ENCODE measurements at places on chromosomes 13 and 19. TPM values are rescaled to one million over a fixed set of nuclear protein-coding genes. Genes with fewer than 3 reads are reported as not detected.

BRME1 gene
- total RNA-seq, result 0.28 TPM

ZNF90 gene
- total RNA-seq, result 0.36 TPM

MYBPC2 gene
- not detected for total RNA-seq

CYP2A6 gene
- total RNA-seq, result not detected

ZNF560 gene
- 0.90 TPM for total RNA-seq

ZIM2 gene
- total RNA-seq, result not detected

TNFRSF19 gene
- 18.6 TPM for total RNA-seq

CYP4F8 gene
- total RNA-seq, result not detected

EID2 gene
- total RNA-seq, result 6.9 TPM

ZNF45 gene
- total RNA-seq, result 15.0 TPM

ICAM4 gene
- total RNA-seq, result 2.3 TPM

MYADM gene
- total RNA-seq, result 5.3 TPM

AMH gene
- not detected for total RNA-seq

CACNA1A gene
- total RNA-seq, result 5.3 TPM

KCNN4 gene
- total RNA-seq, result 0.54 TPM

C1QTNF9 gene
- total RNA-seq, result under 0.01 TPM

ATP4B gene
- total RNA-seq, result not detected

CEACAM4 gene
- total RNA-seq, result not detected

CDC16 gene
- total RNA-seq, result 52.8 TPM

MCEMP1 gene
- total RNA-seq, result not detected

VMAC gene
- 1.7 TPM for total RNA-seq

CCNA1 gene
- total RNA-seq, result not detected

SYNGR4 gene
- total RNA-seq, result not detected

ZNF534 gene
- total RNA-seq, result not detected

ELL gene
- total RNA-seq, result 6.7 TPM

PRR36 gene
- total RNA-seq, result not detected

COL4A2 gene
- 97.5 TPM for total RNA-seq

INSR gene
- 7.9 TPM for total RNA-seq
